ENCODE measurements at places on chromosomes 3 and 15. TPM values are rescaled to one million over a fixed set of nuclear protein-coding genes. Genes with fewer than 3 reads are reported as not detected.
A peak's percentile ranks its signal among the peaks of the same experiment; 100 is the strongest.

The RSL24D1 gene
- total RNA-seq: 64.9 TPM

DNA sequence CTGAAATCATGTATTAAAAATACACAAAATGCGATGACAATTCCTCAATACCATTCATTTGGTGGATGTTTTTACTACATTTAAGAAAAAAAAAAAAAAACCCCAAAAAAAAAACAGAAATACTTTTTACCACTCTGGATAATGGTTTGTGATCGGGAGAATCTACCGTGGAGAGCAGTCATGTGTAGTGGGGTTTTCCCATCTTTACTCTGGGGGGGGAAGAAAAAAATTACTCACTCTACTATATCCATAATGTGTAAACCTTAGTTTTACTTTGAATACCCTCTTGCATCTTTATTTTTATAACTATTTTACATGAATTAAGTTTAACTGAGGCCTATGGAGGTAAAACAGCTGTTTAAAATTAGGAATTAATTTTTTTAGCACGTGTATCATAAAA, 83.3 kb downstream of the ANKRD28 start:
- no peak overlapping the region for H3K27ac ChIP-seq
- H3K4me3 ChIP-seq: no peak overlapping the region
- peaks cover 1% of the 10 kb centered on the region for H3K36me3 ChIP-seq
- H3K27me3 ChIP-seq: no peaks in the 10 kb centered on the region

The DOCK3 gene
- total RNA-seq: 0.97 TPM

The ADGRG7 gene
- total RNA-seq: not detected

The GPR62 gene
- total RNA-seq: not detected

The NECTIN3 gene
- 32.2 TPM for total RNA-seq

GRCh38 chr3:134600685-134601463, 49.9 kb downstream of the KY start:
- DNase-seq: peak; percentile 65
- no peaks in the 10 kb centered on the region for H3K4me1 ChIP-seq
- no peaks in the 10 kb centered on the region for H3K27me3 ChIP-seq
- H3K4me3 ChIP-seq: no peak overlapping the region
- no peak overlapping the region for H3K27ac ChIP-seq

GRCh38 chr3:97810779-97811390, 10.9 kb upstream of the CRYBG3 start:
- H3K27ac ChIP-seq: no peak overlapping the region
- H3K4me1 ChIP-seq: no peaks in the 10 kb centered on the region
- no peak overlapping the region for H3K4me3 ChIP-seq
- H3K36me3 ChIP-seq: no peaks in the 10 kb centered on the region
- DNase-seq: no peak

- no peaks in the 10 kb centered on the region for H3K4me1 ChIP-seq
- no peaks in the 10 kb centered on the region for H3K27me3 ChIP-seq
- no peak for DNase-seq
- H3K36me3 ChIP-seq: no peaks in the 10 kb centered on the region
These were observed 1063.1 kb downstream of the NTRK3 start for GRCh38 chr15:87193481-87193880.

GRCh38 chr3:57464801-57465200, 79.3 kb downstream of the DNAH12 start:
- H3K27me3 ChIP-seq: no peaks in the 10 kb centered on the region
- H3K36me3 ChIP-seq: no peaks in the 10 kb centered on the region
- H3K27ac ChIP-seq: no peak overlapping the region
- no peaks in the 10 kb centered on the region for H3K4me1 ChIP-seq

DNA sequence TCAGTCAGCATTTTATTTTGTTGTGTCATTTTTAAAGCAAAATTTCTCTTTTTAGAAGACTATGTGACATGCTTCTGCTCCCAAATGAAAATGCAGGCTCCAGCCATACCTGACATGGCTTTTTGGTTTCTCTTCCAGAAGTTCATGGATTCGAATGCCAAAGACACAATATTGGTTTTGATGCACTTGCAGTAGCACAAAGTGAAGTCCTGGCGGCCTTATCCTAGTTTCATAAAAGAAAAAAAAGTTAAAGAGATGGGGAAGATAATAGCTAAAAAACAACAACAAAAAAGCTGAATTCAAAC, 62.7 kb downstream of the NR2F2 start:
- no peaks in the 10 kb centered on the region for H3K27me3 ChIP-seq
- H3K27ac ChIP-seq: no peak overlapping the region
- no peak for DNase-seq
- no peaks in the 10 kb centered on the region for H3K36me3 ChIP-seq
- H3K4me3 ChIP-seq: no peak overlapping the region

GRCh38 chr15:52115598-52116427, 3.2 kb upstream of the BCL2L10 start:
- H3K4me1 ChIP-seq: no peaks in the 10 kb centered on the region
- H3K27me3 ChIP-seq: no peaks in the 10 kb centered on the region
- H3K36me3 ChIP-seq: no peaks in the 10 kb centered on the region
- no peak overlapping the region for H3K4me3 ChIP-seq
- DNase-seq: no peak
- H3K27ac ChIP-seq: no peak overlapping the region

The GOLGA8H gene
- total RNA-seq: 6.5 TPM

The GRAMD2A gene
- total RNA-seq: 0.91 TPM

DNA sequence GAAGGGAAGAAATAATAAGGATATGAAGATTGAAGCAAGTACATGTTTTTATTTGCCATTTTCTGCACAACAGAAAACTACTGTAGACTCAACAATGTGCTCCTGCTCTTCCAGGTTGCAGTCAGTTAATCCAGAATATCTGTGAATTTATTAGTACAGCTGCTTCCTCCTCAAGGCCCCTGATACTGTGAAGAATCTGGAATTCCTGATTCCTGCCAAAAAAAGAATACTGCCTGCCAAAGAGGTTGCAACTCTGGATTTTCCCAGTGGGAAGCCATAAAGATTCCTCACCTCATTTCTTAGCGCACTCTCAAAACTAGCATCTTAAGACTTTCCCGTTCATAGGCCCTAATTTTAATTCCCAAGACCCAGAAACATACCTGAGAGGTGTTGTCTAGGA, 33.6 kb upstream of the LRRC3B start:
- no peak overlapping the region for H3K4me3 ChIP-seq
- no peak overlapping the region for H3K27ac ChIP-seq

DNA sequence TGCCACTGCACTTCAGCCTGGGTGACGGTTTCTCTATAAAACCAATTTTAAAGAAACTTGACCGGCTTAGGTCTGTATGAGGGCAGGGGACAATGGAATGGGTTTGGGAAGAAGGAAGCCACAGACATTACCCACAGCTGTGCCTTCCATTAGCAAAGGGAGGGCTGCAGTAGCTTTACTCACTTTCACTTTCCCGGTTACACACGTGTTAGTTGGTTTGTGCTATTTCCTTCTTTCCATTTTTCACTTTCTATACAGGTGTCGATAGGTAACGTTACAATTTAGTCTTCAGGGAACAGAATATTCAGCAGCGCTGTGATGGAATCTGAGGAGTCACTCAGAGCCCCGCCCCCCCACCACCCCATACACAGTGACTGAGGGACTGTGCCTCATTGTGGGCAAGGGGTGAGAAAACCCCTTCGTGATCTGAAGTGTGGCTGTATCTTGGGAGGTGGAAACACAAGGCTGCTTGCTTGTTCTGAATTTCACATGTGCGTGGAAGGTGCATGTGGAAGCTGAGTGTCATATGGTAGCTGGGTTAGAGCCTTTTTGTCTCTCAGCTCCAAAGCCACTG, 44.8 kb upstream of the RPL32 start:
- H3K4me3 ChIP-seq: no peak overlapping the region
- H3K4me1 ChIP-seq: no peaks in the 10 kb centered on the region
- H3K36me3 ChIP-seq: no peaks in the 10 kb centered on the region

The ACVR2B gene
- 8.2 TPM for total RNA-seq

The KCNMB3 gene
- 3.6 TPM for total RNA-seq

The ANKRD63 gene
- not detected for total RNA-seq

- no peaks in the 10 kb centered on the region for H3K27me3 ChIP-seq
- no peaks in the 10 kb centered on the region for H3K36me3 ChIP-seq
- no peak overlapping the region for H3K27ac ChIP-seq
- no peak overlapping the region for H3K4me3 ChIP-seq
- DNase-seq: no peak
These were observed 5.0 kb upstream of the ATP8B4 start for GRCh38 chr15:50123861-50124557.

The CELSR3 gene
- 1.3 TPM for total RNA-seq

GRCh38 chr15:81966631-81967030, 79.2 kb downstream of the MEX3B start:
- no peaks in the 10 kb centered on the region for H3K36me3 ChIP-seq
- DNase-seq: no peak
- no peaks in the 10 kb centered on the region for H3K4me1 ChIP-seq
- H3K27ac ChIP-seq: no peak overlapping the region
- H3K27me3 ChIP-seq: no peaks in the 10 kb centered on the region
